ENCODE measurements at places on chromosomes 12 and 14.

- no peak for DNase-seq
These were observed 990.2 kb downstream of the GALC start for GRCh38 chr14:87002776-87003175.

DNA sequence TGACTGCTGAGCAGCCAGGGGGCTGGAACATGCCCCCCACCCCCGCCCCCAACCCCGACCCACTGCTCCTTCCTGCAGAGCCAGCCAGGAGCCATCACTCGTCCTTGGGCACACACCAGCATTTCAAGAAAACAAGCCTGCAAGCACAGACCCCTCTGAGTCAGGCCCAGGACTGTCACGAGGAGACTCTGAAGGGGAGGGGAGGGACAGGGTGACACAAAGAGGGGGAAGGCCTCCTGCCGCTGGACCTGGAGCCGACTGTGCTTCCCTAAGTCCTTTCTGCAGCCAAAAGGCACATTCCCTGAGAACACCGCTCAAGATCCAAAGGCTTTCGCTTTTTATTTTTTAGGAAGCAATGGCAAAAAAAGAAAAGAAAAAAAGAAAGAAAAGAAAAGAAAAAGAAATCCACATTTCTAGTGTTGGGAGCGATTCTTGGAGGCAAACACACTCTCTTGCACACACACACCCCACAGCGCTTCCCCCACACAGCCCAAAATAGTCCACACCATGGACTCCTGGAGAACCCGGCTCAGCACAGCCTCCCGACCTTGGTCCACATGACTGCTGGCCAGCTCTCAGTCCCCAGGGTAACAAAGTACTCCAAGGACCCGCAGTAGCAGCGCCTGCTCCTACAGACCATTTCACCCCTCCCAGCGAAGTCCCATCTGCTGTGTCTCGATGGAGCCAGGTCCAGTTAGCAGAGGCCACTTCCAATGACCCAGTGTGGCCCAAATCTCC, 101.7 kb downstream of the DPF3 start:
- DNase-seq, result no peak

DNA sequence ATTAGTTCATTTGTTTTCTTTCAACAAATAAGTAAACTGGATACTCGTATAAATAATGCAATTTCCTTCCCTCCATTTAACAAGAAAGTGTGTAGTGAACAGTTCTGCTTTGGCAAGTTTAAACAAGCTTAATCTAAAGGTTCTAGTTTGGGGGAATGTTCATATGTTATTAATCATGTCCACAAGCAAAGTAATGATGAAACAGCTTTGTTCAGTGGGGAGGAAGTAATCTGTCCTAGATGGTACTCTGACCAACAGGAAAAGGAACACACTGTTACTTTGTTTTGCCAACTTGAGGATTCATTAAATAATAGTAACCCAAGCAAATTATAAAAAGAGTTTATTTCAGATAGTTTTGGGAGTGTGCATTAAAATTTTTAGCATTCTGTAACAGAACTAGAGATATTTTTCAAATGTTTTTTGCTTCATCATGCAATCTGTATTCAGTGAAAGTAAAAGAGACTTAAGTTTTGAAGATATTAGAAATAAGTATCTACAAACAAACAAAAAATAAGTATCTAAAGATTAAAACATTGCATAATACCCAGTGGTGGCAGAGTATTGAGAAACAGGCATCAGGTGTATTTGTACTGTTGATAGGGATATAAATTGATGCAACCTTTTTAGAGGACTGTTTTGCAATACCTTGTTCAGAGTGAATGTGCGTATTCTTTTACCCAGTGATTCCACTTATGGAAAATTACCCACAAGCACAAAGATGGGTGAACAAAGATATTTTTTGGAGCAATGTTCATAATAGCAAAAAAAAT, 61.1 kb downstream of the RAB35 start:
- no peak for DNase-seq

- DNase-seq, result no peak
These were observed 891.0 kb downstream of the AACS start for GRCh38 chr12:125956186-125956585.

DNA sequence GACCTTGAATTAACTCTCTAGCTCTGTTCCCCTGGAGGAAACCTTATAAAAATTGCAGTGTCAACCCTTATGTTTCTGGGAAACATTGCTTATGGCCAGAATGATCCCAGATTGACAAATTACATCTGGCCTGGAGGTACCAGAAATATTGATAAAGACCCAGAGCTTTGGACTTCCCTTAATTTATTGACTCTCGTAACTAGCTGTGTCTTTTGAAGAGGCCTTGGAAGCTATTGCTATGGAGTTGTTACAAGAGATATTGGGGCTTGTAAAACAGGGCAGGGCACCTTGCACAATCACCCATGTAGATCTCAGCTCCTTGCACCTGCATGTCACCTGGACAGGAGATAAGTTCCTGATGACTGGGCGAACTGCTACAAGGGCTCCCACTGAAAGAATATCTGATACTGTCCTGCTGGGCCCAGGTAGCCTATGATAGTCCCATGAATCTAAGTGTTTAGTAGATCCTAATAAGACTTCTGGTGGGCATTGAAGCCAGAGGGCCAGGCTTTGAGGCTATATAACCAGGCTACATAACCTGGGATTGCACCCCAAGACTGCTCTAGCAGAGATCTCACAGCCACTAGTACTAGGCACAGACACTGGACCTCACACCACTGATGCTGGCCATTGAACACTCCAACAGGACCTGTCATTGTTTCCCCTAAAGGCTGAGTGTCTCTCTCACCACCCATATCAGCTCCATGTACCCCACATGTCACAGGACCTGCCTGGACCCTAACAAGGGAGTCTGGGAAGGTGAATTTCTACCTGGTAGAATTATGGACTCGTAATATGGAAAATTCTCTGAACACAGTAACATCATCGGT, 135.7 kb upstream of the PWP1 start:
- DNase-seq, result no peak

- DNase-seq, result no peak
These were observed 12.0 kb downstream of the PDE6H start for GRCh38 chr12:14984766-14985285.

GRCh38 chr12:107509421-107509820, 176.2 kb upstream of the PWP1 start:
- no peak for DNase-seq
